ENCODE measurements at places on chromosomes 13 and 19.

GRCh38 chr13:98685146-98685545 is 67.3 kb downstream of the SLC15A1 start:
- no peak for DNase-seq

DNA sequence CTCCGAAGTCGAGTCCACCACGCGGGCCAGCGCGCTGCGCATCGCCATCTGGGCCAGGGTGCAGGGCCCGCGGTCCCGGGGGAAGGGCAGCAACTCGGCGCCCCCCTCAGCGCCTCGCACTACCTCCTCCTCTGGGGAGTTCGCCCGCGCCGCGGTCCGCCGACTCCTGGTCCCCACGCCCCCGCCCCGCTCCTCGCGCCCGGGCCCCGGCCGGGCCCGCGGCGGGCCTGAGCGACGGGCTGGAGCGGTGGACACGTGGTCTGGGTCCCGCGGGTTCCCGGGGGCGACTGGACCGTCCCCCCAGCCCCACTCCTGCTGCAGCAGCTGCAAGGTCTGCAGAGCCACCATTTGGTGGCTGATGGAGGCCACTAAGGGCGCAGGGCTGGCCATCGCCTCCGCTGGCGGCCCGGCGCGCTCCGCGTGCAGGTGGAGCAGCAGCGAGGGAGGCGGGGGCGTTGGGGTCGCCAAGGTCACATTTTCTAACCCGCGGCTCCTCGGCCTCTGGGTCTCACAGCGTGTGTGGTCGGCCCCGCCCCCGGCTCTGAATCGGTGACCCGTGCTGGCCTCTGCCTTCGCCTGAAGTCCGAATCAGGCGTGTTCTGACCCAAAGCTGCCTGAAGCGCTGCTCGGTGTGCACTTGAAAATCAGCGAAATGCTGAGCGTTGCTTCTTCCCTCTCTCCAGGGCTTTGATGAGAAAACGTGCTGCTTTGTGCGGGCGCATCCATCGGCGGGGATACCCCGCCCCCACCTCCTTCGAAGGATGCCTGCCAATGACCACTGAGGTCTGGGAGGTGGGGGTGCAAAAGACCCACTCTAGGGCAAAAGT is at the start of gene DLEU7:
Gene DLEU7 (minus strand): TSS at position 436 of the 827 bp plus-strand sequence. CDS start 46 bp downstream, at position 390.
- peak; percentile 56 for DNase-seq

DNA sequence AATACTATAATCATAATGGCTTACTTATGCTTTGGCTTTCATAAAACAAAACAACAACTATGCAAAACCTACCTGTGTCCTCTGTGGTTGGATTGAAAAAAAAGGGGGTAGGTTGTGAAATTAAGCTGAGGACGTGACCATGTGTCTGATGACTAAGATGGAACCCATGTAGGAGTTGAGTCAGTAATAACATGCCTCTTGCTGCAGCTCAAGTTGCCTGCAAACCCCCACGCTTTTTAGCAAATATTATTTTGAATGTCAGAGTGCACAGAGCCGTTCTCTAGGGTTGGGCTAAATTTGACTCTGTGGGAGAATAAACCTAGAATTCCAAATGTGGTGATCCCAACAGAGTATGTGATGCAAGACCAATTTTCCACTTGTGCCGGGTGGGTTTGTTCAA is 209.3 kb downstream of the KCNRG start:
- DNase-seq = no peak

DNA sequence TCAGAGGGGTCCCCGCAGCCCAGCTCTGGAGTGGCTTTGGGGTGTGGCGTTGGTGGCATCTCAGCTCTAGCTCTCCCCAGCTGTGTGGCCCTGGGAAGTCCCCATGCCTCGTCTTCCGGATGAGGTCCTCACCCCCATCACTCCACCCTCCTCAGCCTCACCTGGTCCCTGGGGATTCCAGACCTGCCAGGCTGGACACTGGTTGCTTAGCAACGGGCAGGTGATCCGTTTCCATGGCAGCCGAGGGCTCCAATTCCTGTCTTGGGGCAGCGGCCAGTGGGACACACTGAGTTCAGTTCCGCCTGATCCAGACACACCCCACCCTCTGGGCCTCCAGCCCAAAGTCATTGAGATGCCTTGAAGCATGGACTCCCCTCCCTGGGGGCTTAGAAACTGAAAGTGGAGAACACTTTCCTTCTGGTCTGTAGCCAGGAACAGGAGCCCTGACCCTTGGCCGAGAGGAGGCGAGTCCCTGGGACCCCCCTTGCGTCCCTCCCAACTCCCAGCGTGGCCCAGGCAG is 7.7 kb upstream of the MISP start:
- no peak for DNase-seq

DNA sequence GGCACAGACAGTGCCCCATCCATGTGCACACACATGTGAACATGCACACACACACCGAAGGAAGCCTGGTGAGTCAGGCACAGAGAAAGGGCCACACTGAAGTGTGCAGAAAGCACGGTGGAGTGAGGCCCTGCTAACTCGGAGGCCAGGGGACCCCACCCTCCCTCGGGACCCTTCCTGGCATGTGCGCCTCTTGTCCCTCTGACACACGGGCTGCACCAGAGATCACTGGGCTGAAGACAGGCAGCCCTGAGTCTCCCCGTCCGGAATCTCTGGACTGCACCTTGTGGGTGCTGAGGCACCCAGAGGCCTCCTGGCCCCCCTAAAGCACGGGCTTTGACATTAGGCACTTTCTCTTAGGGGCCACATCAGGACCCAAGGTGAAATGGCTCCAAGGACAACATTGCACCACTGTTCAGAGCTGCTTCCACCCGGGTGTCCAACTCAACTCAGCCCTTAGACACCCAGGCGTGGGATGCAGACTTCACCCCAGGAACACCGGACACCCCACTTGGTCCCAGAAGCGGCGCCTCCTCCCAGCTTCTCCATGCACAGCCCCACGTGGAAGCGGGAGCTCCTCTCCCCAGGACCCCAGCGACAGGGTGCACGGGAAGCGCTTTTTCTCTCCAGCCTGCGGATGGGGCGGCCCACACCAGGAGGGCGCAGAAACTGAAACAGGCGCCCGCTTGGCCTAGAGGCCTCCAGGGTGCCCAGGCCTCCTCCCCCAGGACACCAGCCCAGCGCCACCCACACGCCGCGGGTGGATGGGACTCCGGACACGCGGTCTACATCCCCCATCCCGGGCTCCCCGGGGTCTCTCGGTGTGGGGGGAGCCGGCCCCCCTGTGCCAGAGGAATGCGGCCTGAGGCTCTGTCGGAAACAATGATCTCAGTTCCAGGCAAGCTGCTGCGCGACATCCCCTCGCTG is 90.2 kb downstream of the SPACA7 start:
- DNase-seq = no peak

DNA sequence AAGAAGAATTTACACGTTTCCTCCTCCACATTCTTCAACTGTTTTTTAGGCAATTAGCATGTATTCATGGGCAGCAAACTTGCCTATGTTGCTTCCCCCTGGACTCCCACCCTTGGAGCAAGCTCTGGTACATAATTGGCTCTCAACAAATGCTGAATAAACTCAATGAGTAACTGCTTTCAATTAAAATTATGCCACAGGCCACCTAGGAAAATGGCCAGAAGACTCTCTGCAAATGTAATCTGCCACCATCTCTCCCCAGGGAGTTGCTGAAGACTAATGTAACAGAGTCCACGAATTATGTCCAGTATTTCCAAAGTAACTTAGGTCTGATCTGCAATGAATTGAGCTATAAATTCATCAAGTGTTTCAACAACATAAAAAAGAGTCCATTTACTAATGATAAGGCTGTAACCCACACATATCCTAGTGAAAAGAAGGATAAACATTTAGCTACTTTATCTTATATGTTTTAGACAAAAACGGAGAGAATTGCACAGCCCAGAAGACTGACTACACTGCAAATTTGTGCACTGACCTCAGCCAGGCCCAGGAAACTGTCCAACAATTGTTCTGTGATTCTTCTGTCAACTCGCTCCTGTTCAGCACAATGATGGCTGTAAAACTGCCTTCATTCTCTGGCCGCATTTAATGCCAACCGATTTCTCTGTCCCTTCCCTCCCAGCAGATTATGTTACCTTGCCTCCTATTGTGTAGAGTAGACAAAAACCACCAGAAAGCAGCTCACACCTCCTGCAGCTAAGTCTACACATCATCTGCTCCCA is 808.6 kb upstream of the ARGLU1 start:
- DNase-seq = no peak

- DNase-seq = no peak
Measured at GRCh38 chr13:34608331-34608730, 333.7 kb upstream of the NBEA start.

GRCh38 chr13:109205315-109205714 is 575.9 kb downstream of the MYO16 start:
- no peak for DNase-seq

- no peak for DNase-seq
Measured at GRCh38 chr13:70893832-70894231, 785.6 kb upstream of the KLHL1 start.

DNA sequence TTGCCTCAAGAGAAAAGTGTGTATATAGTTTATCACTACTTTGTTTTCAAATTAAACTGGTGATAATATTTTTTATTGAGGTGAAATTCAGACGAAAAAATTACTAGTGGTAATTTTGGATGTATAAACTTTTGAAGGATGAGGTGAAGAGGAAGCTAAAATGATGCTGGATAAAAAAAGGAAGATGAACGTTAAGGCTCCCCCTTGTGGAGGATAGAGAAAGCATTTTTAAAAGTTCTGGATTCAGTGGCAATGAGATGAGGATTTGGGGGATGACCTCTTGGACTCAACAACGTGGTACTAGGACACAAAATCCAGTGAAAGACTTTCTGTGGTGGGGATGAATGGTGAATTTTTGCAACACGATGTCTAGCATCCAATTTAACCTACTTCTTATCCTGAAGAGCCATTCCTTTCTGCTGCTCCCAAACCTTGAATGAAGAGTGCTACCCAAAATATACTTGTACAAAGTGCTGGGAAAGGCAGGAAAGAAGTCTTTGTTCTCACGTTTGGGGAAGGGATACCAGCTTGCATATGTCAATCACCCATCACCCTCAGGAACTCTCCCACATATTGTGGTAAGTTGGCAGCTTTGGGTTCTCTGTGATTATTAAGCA is 7.3 kb upstream of the SIGLEC5 start:
- DNase-seq = no peak

- no peak for DNase-seq
Measured at GRCh38 chr13:59038824-59039223, 1124.9 kb downstream of the DIAPH3 start.

GRCh38 chr13:107348925-107349324 is 781.0 kb upstream of the ARGLU1 start:
- no peak for DNase-seq
